ENCODE measurements at places on chromosomes 3 and 15.

DNA sequence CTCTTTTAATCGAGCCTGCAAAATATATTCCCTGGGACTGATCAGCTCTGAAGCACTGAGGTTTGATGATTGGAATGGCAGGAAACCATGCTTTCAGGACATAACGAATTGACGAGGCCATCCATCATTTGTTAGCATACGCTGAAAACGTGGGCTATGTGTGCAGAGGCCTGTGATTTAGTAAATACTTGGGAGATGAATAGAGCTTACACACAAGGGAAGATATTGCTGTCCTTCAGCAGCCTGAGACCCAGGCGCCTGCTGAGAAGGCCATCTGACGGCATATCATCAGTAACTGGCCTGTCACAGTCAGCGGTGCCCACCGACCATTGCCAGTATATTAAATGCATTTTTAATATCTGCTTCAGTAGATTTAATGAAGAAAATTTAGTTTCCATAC, 16.2 kb downstream of the CDIN1 start:
- DNase-seq, result no peak

- DNase-seq, result no peak
These were observed 58.0 kb downstream of the EFCAB12 start for GRCh38 chr3:129370248-129370964.

GRCh38 chr15:54707805-54708752, 488.7 kb downstream of the RSL24D1 start:
- DNase-seq, result no peak

DNA sequence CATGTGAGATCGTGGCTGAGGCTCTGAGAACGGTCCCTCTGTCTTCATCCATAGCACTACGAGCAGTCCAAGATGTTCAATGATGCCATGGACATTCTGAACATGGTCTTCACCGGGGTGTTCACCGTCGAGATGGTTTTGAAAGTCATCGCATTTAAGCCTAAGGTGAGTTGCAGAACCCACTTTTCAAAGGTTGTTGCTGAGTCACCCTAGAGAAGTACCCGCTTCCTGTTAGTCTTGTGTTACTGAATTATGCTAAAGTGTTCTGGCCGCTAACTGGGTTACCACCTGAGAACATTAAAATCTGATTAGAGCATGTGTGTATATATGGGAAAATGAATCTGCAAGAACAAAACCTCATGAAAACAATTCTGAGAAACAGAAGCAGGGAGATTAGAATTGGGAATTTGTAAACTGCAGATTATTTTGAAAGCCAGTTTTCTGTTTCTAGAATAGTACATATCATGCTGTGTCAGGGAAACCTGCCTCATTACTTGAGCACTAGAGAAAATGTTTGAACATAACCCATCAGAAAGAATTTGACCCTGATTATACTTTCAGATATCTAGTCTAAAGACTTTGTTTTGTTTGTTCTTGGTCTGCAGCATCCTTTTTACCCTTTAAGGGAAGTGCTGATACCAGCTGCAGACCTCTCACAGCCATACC, 92.6 kb downstream of the CHDH start:
- no peak for DNase-seq

GRCh38 chr15:51837792-51838251, 8.4 kb downstream of the TMOD3 start:
- DNase-seq, result peak; percentile 38

DNA sequence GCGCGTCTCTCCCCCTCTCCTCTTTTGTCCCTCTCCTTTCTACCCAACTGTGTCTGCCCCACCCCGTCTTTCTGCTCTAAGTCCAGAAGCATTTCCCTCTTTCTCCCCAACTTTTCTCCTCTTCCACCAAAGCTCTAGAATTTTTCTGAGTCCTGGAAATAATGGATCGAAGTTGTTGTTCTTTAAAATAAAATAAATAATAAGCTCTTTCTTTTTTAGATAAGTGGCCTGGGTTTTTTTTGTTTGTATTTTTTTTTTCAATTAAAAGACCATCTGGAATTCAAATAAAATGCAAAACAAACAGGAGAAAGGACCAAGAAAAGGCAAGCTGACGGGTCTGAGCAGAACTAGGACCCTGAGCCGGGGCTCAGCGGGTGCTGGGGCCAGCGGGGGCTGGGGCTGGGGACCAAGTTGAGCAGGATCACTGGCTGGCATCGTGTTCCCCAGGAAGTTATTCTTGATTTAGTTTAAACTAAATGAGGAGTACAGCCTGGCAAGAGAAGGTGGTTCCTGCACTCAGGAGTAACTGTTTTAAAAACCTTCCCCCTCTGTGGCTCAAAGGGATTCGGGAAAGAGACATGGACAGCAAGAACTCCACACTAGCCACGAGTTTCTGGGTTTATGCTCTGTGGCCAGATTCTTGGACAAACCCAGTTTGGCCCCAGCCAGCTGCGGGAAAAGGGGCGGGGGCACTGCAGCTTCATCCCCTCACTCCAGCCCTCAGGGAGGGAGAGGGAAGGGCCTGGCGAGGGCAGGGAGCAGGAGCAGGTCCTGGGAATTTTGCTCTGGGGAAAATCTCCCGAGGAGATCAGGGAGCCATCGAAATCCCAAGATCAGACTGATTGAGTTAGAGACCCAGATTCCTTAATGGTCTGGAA, 8.4 kb downstream of the GATA2 start:
- no peak for DNase-seq

DNA sequence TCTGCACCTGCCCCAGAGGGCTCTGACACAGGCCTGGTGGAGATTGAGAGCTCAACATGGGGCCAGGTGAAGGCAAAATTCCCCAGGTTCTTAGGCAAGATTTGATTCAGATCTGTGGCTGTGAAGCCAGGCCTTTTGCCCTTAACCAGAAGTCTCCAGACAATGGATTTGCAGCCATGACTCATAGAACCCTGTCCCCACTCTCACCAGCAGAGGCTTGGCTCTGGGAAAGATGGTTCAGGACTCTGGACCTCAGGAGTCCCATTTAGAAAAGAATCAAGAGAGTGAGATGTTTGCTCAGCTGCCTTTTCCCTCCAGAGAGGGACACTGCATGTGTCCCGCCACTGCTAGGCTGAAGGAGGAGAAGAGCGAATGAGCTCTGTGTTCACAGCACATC, 361.4 kb upstream of the ICE2 start:
- DNase-seq, result no peak

DNA sequence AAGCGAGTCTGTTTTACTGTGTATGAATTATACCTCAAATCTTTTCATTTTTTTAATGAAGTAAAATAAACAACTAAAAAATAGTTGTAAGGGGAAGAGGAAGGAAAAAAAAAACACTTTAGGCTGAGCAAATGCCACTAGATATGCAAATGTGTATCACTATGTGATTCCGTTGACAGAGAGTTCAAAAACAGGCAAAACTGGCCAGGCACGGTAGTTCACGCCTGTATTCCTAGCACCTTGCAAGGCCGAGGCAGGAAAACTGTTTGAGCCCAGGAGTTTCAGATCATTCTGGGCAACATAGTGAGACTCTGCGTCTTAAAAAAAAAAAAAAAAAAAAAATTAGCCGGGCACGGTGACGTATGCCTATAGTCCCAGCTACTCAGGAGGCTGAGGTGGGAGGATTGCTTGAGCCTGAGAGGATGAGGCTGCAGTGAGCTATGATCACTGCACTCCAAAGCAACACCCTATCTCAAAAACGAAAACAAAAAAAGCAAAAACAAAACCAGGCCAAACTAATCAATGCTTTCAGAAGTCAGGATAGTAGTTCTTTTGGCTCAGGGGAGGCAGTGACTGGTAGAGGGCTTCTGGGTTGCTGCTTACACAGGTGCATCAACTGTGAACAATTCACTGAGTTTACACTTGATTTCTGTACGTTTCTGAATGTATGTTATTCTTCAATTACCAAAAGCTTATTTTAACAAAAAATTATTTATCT, 7.4 kb downstream of the PRC1 start:
- no peak for DNase-seq

- DNase-seq, result peak; percentile 29
These were observed 29.9 kb upstream of the ST3GAL6 start for GRCh38 chr3:98733053-98733811.

DNA sequence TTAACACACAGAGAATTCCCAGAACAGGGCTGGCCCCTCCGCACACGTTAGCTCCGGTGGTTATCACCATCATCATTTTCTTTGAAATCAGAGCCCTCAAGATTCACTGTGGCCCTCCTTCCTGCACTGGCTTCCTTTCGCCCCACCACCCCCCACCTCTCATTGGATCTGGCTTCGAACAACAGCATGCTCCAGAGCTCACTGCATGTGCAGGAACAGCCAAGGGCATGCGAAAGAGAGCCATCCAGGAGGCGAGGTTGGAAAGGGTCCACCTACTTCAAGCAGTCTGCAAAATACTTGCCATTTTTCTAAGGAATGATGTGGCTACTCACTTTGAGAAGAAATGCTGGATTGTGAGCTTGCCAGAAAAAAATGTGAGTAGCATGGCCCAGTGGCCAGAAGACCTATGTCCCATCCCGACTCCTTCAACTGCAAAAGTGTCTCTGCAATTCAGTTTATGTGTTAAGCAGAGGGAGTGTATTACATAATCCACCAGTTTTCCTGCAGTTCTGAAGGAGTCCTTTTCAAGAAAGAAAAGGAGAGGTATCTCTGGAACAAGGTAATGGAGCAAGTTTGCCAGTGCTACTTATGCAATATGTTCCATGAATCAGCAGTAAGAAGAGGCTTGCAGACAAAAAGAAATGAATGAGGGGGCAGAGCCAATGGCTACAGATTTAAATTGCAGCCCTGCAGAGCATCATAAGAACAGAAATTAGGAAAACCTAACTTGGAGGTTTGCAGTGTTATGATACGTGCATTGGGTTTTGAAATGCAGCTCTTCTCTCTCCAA, 92.8 kb downstream of the OCA2 start:
- DNase-seq, result no peak

DNA sequence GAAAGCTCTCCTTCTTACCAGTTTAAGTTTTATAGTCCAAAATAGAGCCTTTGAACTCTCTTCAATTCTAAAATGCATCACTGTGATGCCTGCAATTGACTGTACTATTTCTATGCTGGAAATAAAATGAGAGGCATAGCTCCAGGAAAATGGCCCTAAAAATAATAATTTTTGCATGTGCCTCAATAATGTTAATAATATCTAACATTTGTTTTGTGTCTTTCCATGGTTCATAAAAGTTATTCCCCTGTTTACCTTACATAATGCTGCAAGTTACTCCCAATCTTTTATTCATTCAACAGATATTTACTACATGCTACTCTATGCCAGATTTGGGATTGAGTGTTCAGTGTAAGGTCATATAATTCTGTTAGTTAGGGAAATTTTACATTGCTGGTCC, 574.0 kb downstream of the RBMS3 start:
- DNase-seq, result no peak

DNA sequence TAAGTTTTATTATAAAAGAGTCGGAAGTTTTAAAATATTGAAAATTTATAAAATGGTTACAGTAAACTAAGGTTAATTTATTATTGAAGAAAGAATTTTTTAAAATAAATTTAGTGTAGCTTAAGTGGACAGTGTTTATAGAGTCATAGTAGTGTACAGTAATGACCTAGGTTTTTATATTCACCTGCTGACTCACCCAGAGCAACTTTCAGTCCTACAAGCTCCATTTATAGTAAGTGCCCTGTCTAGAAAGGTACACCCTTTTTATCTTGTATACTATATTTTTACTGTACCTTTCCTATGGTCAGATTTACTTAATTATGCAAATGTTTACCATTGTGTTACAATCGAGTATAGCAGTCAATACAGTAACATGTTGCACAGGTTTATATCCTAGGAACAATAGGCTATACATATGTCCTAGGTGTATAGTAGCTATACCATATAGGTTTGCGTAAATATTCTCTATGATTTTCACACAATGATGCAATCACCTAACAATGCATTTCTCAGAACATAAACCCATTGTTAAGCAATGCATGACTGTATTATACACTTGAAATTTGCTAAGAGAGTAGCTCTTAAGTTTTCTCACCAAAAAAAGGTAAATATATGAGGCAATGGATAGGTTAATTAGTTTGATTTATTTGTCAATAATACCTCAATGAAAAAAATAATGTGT, 106.9 kb upstream of the CD96 start:
- no peak for DNase-seq

- no peak for DNase-seq
These were observed 40.6 kb upstream of the TNFAIP8L3 start for GRCh38 chr15:51135276-51135675.

DNA sequence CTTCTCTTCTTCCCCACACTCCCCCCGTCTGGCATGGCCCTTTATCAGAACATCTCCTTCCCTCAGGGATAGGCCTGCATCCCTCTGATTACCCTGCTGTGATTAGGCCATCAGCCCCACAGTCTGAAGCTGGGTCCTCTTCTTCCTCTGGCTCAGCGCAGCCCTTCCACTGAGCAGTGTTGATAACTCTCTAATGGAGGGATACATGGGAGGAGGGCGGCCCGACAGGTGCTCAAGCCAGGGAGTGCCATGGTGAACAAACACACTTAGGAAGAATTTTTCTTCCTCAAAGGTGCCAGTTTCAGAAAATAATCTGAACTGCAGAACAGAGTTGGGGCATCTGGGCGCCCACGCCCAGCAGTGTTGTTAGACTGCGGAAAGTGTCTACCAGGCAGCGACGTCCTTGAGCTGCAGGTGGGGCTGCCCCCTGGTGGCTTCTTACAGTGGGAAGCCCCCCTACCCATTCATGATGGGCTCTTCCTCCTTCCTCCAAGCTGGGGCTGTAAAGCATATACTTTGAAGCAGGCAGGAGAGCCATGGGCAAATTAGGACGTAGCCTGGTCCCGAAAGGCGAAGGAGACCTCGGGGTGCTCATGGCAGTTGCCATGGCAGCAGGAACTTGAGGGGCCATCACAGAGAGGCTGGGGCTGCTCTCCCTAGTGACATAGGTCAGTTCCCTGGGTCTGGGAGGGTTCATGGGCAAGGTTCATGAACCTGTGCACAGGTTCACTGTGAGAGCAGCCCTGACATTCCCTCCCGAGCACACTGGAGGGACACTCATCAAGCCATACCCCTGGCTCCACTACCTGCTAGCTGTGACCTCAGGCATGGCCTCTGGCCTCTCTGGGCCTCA, 33.2 kb upstream of the NR2C2 start:
- no peak for DNase-seq

GRCh38 chr15:99514306-99514705, 51.5 kb upstream of the MEF2A start:
- DNase-seq, result no peak

DNA sequence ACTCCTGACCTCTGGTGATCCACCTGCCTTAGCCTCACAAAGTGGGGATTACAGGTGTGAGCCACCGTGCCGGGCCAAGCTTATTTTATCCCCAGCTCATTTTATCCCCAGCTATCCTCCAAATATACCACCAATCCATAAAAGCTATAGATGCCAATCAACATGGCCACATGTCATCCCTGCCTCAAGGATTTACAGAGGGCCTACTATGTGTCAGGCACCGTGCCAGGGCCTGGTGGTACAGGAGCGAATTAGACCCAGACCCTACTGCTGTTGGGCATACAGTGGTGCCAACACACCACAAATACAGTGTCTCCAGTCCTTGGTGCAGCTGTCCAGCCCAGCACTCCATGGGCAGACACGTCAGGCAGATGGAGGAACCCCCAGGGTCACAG, 73.4 kb downstream of the SCN5A start:
- DNase-seq, result no peak

DNA sequence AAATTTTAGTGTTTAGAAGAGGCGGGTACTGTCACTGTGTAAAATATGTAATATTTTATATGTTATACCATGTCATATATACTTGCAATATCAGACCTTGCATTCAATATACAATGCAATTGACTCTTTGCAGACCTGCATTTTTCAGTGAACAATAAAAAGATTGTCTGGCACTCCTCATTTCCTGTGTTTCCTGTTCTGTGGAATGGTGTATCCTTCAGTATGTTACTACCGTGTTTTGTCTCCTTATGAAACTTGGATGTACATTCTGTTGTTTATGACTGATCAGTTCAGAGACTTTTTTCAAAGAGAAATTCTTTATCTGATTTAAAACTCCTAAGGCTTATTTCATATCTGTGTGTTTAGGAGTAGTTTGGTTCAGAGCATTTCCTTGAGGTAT, 31.5 kb downstream of the APH1B start:
- no peak for DNase-seq

Measured in suppressor macrophage (primary cell).